Cardiac fibroblast (primary cell): ENCODE measurements at places on chromosomes 4 and X.

DNA sequence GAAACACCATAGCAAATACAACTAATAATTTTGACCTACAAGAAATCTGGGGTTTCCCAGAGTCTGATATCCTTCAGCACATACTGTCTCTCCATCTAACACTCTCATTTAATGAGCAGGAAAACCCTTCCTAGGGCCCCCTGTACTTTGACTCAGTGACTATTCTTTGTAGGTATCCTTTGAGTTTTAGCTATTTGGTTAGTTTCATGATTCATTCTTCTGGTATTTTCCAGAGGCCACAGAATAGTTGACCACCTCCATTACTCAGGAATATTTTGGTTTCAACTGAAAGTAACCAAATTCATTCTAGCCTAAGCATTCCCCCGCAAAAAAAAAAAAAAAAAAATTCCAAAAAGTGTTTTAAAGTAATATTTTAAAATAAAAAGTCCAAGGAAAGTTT, 140.0 kb downstream of the IDS start:
- DNase-seq, result peak; percentile 25

DNA sequence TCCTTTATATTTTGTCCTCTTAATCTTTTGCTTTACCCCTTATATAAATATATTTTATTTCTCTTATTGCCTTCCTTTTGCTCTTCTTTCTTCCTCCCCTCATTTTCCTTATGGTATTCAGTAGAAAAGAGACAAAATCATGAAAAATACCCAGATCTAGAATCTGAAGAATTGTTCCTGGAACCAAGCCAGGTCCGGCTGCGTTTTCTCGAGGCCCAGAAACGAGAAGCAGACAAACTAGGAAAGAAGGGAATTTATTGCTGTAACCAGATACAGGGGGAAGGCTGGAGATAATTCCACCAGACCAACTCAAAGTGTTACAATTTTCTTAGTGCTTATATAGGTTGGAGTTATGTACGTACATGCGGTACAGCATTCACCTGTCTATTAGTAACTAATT, 328.7 kb downstream of the GABRG1 start:
- no peak for DNase-seq

DNA sequence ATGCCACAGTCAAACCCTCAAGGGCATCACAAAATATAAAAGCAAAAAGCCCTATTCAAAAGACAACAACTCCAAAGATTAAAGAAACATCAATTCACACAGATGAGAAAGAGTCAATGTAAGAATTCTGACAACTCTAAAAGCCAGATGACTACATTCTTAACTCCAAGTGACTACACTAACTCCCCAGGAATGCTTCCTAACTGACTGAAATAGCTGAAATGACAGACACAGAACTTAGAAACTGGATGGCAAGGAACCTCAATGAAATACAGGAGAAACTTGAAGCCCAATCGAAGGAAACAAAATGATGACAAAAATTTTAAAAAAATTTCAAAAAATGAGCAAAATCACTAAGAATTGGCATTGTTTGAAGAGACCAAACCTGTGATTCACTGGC, 1047.6 kb upstream of the PCDH10 start:
- DNase-seq, result peak; percentile 48

- DNase-seq, result no peak
These were observed at the start of gene COL4A6 for GRCh38 chrX:108438110-108438623. COL4A6 (minus strand) TSS chrX:108438422; CDS start chrX:108438196, 226 bp downstream.

- no peak for DNase-seq
These were observed 73.7 kb downstream of the RLIM start for GRCh38 chrX:74540635-74541249.
